Activated CD4-positive, CD25-positive, alpha-beta regulatory T cell treated with anti-CD3 and anti-CD28 coated beads, Interleukin-2, amount 50 U/mL, for 16 hours (primary cell): ENCODE measurements at places on chromosomes 3 and 15.

DNA sequence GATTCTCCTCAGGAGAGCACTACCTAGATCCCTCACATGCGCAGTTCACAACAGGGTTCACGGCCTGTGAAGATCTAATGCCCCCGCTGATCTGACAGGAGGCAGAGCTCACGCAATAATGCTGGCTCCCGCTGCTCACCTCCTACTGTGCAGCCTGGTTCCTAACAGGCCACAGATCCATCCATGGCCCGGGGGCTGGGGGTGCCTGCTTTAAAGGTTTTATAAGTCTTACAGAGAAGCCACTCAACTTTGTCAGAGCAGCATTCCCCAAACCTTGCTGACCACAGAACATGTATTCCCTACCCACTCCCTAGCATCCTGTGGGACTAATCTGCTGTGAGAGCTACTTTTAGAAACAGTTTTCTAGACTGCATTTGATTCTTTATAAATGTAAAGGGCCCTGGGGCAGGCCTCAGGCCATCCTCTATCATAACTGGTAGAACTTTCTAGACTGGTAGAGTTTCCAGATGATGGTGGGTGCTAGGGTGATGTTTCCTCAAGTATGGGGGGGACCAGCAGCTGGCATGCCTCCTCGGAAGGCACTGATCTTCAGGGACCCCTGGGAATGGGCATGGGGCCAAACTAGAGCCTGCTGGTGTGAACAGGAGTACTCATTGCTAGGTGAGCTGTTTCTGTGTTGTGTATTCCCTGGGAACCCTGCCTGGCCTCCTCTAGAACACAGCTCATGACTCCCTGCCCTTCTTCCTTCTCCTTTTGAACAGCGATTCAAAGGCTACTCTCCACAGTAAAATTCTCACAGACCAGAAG is 25.7 kb upstream of the RAD18 start:
- DNase-seq = no peak

DNA sequence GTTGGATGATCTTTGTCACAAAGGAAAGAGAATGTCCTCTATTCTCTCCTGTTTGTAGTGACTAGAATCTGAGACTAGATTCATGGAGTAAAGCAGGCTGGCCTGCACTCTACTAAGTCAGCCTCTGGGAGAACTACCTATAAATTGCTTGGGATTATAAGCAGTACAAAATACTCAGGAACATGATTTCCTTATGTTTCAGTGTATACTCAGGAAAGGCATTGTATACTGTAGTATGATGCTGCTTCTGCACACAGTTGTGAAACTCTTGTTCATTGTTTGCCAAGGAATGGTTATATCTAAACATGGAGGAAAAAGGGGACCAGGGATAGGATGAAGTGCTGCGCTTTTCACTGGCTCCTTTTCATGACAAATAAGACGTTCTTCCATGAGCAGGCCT is 49.2 kb downstream of the OXSR1 start:
- DNase-seq = no peak

- no peak for DNase-seq
These were observed 28.9 kb downstream of the CLEC3B start for GRCh38 chr3:45055032-45055410.

DNA sequence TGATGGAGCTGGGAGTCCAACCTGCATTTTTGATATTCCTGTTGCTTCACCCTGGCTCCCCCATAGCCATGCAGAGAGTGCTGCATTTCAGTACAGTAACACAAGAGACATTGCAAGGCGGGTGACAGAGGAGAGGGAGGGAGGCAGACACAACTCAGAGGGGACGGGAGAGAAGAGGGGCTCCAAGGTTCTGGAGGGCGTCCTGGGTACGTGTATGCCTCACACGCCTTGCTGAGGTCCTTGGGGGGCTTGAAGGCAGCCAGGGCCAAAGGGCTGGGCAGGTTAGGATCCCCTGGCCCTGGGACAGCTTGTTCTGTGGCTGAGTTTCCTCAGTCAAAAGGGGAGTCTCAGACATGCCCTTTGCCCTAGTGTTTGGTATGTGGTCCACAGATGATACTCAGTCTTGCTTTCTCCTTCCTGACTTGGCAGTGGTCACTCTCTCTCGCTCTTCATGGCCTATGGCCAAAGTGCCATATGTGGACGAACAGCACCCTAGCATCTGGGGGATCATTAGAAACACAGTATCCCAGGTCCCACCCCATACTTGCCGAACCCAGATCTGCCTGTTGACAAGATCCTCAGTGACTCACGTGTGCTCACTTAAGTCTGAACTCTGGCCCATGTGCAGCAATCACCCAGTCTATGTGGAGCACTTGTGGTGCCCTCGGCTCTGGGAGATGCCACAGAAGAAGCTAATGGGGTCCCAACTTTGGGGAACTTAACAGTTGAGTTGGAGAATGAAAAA is 52.9 kb downstream of the FGD5 start:
- DNase-seq = no peak
